ENCODE measurements at places on chromosomes 12 and 14. TPM values are rescaled to one million over a fixed set of nuclear protein-coding genes. Genes with fewer than 3 reads are reported as not detected.

- no peak for DNase-seq
Measured at GRCh38 chr14:104555430-104556255, 23.9 kb upstream of the C14orf180 start.

DNA sequence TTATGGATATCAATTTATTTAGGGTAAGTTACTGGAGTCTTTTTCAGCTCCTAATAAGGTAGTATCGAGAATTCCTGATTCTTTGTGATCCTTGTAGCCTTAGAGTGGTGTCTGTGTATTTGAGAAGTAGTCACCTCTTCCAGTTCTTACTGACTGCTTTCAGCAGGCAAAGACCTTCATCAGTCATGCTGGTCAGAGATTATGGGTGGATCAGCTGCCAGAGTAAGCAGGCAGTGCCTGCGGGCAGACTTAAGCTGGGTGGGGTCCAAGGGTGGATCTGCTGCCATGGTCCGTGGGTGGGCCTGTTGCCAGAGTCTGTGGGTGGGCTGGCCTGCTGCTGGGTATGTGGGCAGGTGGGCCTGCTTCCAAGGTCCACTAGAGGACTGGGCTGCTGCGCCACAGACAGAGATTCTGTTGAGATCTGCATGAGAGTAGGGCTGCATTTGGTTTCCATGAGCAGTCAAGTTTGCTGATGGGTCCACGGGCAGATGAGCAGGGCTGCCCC is 188.7 kb downstream of the ANO2 start:
- no peak for DNase-seq

The LTBP2 gene
- total RNA-seq: 69.8 TPM

DNA sequence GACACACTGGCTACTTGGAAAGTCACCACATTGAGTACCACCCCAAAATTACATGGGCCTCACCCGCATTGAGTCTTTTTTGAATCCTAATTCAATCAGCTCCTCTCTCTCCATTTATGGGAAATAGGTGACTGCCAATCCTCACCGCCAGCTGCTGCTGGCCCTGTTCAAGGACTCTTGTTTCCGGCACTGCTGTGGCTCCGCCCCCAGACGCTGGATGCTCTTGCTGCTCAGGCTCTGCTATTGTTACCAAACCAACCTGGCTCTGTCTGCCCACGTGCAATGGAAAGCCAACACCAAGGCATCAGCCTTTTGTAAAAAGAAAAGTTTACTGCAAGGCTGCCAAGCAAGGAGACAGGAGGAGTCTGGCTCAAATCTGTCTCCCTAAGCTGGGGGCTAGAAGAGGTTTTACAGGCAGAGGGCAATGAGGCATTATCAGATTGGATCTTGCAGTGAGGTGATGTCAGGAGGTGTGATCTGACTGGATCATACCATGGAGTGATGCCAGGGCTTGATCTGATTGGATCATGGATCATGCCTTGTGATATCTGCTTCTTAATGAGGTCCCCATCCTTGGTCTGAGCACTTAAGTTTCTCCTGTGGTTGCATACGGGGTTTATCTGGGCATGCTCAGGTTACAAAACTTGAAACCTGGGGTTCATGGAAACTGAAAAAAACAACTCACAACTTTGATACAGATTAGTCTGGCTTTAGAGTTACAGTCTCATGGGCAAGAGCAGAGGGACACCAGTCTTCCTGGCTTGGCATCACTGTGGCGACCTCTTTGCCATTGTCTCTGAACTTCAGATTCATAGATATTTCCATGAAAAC is 117.1 kb upstream of the SLC35F4 start:
- no peak for DNase-seq

The PTGDR gene
- total RNA-seq: not detected

DNA sequence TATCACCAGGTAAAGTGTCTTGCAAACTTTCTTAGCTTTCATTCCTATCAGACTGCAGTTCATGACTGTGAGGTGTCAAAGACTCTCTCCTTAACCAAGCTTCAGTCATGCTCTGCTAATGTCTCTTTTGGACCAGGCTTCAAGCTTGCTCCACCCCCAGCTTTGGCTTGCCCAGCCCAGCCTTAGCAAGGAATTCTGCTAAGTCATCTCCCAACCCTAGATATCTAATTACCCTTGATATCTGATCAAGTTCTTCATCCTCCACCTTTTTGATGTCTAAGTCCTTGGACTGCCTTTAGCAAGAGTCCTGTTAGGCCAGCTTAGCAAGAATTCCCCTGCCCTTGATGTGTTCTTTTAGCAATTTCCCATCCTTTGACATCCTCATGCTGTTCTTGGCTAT is 108.9 kb upstream of the FGD4 start:
- DNase-seq: no peak

The CCDC196 gene
- not detected for total RNA-seq

DNA sequence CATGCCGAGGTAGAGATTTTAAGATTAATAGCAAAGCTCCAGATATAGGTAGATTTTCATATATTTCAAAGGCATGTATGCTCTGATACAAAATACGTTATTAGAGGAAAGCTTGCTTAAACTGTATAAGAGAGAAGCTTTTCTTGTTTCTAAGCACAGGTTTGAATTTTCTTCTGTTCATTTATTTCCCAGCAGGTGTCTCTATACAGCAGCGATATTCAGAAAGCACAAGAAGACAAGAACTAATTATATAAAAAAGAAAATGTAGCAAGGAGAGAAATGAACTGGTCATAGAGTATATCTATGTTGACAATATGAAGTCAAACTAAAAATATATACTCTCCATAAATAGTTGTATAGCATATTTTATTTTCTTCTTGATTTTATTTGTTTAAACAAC is 307.4 kb upstream of the NOVA1 start:
- DNase-seq: no peak

DNA sequence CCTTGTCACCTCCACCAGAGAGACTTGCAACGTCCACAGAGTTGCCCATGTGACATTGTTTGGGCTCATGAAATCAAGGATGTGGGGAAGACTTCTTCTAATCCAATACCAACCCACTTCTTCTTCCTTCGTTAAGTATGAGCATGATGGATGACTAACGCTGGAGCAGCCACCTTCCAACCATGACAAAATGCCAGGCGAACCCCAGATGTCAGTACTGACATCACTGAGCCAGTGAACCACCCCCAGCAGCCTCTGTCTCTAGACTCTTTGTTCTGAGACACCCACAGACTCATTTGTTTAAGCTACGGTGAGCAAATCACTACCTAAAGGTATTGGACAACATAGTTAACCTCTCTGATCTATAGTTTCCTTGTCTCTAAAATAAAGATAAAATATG is 123.7 kb downstream of the GRIN2B start:
- DNase-seq: no peak

- DNase-seq: no peak
Measured at GRCh38 chr12:68158432-68158831, 1.1 kb downstream of the IFNG start.

DNA sequence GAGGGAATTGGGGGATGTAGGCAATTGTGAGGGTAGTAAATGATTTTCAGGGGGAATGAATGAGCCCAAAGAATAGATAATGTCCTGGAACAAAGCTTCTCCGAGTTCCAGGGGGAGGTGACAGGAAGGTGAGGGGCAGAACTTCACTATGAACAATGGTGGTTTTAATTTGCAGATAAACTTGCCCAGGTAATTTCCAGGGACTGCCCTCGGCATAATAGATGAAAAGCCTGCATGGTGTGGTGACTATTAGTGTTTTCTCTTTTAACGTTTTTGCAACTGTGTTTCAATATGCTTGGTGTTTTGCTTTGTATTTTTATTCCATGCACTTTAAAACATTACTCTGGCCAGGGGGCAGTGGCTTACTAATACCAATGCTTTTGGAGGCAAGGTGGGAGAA is 325.2 kb upstream of the RGS6 start:
- DNase-seq: no peak

All from Panc1 (cell line).